ENCODE measurements at places on chromosomes 3 and 15.

DNA sequence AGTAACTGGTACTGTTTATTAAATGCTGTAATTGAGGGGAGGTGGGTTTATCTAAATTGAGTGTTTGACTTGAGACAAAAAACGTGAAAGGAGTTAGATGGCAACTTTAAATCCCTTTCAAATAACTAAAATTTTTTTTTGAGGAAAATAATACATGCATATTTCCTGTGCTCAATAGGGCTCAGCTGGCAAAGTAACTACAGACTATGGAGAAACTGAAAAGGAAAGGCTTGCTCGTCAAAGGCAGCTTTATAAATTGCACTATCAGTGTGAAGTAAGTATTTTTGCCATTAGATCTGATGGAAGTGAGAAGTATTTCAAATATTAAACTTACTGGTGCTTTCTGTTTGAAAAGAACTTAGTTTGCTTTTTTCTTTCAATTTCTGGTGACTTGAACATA, 72.2 kb downstream of the DZIP3 start:
- no peak for DNase-seq

DNA sequence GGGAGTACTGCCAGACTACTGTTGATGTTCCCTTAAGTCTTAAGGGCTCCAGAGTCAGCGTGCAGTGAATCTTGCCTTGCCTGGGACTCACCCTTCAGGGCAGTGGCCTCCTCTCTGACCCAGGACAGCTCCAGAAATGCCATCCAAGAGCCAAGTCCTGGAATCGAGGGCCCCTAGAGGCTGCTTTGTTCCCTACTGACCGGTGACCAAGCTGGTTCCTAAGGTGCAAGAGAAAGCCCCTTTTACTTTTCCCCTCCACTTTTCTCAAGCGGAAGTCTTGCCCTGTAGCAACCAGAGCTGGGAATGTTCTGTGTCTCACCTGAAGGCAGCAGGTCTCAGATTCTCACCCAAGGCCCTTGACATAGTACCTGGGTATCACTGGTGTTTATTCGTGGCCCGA, 238.0 kb downstream of the DOCK3 start:
- DNase-seq = no peak

DNA sequence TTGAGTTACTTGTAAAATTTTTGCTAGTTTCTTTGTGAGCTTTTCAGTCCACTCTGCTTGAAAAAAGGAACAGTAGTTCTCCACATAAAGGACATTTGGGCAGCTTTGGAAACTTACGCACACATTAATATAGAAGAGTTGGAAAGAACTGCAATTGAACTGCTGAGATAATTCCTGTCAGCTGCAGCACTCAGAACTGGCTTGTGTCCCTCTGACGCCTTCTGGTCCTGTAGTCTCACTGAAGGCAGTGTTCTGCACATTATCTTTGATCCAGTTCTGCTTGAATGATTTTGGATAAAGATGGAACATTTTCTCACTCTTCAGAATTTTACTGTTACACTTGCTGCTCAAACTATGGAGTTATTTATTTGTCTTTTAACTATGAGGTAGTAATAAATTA, 901.9 kb downstream of the OTOL1 start:
- no peak for DNase-seq

GRCh38 chr3:132652640-132653270, 6.9 kb downstream of the ACAD11 start:
- no peak for DNase-seq

DNA sequence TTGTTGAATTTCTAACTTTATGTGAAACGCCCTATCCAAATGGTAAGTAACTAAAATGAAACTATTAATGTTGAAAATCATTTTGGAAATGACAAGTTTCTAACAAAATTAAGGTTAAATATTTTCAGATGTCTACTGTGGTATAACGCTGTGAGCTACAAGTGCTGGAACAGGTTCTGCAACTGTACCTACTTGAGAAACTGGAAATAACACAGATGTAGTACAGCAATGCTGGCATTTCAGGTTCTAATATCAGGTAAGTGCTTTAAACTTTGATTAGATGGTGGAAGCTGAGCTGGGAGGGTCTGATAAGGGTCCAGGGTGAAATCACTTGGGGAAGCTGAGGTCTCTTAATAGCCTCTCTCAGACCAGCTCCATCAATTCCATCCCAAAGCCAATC, 315.1 kb downstream of the STXBP5L start:
- peak; percentile 20 for DNase-seq

DNA sequence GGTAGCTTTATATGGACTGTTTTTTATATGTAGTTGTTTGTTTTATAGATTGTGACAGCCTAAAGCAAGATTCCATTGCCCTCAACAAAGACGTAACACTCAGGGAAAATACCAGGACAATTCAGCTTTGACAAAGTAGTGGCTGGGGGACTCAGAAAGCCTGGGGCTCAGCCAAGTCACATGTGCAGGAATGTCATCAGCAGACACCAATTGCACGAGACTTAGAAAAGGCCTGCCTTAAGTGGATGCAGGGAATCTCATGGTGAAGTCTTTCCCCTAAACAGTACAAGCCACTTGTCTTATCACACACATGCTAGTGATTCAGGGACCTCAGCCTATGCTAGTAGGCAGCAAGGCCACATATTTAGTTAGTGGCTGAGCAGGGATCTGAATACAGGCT, 381.8 kb upstream of the THBS1 start:
- peak; percentile 18 for DNase-seq

DNA sequence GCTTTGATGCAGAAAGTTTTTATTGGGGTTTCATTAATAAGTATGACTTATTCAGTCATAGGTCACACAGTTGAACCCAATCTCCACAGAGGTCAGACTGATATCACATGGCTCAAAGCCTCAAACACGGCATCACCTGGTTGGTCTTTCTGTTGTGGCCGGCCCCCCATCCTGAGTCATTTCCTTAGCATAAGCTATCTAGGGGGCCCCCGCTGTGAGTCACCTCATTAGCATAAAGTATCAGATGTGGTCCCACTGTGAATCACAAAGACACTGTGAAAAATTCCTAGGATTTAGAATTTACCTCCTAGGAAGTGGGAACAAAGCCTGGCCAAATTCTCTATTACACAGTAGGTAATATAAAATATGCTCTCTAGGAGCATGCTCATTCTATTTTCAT, 502.2 kb downstream of the PYDC2 start:
- DNase-seq = no peak

GRCh38 chr15:80866936-80867335, 87.8 kb downstream of the CEMIP start:
- DNase-seq = no peak

DNA sequence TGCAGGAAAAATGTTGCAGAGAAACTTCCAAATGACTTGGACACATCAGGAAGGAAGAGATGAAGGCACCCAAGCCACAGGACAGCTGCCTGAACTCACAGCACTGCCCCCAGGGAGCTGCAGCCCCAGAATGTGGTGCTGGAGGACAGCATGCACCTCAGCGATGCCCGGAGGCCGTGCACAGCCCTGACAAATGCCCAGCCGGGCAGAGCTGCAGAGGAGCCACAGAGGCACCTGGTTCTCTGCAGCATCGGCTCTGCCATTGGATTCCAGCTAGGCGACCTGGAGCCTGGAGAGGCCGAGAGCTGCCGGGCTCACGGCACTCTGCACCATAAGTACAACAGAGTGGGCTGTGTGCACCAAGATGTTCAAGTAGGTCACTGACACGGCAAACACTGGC, 97.5 kb downstream of the OCA2 start:
- DNase-seq = no peak

- DNase-seq = no peak
Observed at GRCh38 chr15:100242989-100243388, 98.8 kb downstream of the ADAMTS17 start.

DNA sequence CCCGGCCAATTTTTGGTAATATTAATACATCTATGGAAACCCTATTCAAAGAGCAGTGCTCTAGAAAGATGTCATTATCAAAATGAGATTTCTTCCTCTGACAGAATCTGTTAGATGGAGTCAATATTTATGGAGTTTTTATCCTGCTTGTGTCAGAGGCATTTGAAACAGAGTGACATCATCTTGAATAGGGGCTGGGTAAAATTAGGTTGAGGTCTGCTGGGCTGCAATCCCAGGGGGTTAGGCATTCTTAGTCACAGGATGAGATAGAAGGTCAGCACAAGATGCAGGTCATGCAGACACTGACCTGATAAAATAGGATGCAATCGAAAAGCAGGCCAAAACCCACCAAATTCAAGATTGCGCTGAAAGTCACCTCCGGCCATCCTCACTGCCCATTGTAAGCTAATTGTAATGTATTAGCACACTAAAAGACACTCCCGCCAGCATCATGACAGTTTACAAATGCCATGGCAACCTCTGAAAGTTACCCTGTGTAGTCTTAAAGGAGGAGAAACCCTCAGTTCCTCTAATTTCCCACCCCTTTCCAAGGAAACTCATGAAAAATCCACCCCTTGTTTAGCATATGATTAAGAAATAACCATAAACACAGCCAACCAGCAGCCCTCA, 27.3 kb upstream of the CCDC50 start:
- no peak for DNase-seq

DNA sequence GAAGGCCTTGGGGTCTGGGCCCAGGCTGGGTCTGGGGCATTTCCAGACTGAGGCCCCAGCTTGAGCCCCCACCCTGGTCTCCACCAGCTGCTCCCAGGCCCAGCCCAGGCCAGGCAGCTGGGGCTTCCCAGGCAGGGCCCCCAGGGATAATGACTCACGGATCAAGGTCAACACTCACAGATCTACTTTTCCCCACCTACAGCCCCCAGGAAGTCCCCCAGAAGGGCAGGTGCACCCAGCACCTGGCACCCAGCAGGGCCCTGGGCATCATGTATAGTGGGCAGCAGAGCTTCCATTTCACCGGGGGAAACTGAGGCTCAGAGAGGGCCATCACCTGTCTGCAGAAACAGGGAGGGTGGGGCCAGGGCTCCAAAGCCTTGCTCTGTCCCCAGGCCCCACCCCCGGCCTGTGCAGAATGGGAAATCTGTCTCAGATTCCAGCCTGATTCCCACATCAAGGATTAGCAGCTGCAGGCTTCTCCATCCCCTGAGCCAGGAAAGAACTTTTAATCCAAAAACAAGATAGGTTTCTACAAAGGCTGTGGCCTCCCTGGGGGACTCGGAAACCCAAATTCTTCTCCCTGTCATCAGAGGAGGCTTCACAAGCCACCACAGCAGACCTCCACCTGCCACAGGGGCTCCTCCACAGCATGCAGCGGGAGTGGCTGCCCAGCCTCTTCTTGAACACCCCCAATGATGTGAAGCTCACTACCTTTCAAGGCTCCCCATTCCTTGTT, 49.8 kb downstream of the IQSEC1 start:
- peak; percentile 1 for DNase-seq

DNA sequence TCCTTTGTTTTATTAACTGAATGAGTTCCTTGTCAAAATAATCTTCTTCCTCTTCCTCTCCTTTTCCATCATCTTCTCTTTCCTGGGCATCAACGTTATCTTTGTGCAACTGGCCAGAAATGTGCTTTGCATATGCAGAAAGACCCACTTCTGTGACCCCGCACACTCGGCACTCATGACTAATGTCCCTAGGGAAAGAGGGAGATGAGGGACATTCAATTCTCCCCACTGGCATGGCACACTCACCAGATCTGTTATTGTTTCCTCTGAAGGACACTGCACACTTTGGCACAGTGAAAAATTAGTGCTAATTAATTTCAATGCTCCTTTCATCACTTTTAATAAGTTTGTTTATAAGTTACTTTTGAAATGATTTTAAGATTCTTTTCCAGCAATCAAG, 34.0 kb downstream of the ZNF106 start:
- no peak for DNase-seq

DNA sequence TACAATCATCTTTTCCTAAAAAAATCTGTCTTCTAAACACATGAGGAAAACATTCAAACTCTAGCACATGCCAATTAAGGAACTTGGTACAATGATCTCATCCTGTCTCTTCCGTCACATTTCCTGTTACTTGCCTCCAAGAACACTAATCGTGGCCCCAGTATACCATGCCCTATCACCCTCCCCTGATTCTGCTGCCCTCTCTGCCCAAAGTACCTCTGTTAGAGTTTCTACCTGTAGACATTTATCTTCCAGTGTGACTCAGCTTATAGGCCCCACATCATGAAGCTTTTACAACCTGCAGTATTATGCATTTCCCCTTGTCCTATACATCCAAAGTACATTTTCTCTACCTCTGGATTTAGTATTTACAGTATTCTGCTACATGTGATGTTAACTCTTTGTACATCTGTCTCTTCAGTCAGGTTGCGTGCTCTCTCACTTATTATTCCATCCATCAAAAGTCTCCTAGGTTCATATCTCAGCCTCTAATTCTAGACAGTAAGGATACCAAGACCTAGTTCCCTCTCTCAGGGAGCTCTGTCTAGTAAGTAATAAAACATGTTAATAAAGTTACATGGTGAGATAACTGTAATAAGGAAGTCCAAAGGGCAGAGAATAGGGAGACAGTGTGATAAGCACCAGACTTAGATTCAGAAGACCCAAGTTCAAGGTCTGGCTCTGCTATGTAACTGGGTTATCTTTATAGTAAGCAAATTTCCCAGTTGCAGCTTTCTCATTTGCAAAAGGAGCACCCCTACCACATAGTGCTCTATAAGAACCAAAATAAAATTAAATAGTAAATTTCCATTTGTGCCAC, 8.9 kb upstream of the SEMA6D start:
- DNase-seq = no peak

DNA sequence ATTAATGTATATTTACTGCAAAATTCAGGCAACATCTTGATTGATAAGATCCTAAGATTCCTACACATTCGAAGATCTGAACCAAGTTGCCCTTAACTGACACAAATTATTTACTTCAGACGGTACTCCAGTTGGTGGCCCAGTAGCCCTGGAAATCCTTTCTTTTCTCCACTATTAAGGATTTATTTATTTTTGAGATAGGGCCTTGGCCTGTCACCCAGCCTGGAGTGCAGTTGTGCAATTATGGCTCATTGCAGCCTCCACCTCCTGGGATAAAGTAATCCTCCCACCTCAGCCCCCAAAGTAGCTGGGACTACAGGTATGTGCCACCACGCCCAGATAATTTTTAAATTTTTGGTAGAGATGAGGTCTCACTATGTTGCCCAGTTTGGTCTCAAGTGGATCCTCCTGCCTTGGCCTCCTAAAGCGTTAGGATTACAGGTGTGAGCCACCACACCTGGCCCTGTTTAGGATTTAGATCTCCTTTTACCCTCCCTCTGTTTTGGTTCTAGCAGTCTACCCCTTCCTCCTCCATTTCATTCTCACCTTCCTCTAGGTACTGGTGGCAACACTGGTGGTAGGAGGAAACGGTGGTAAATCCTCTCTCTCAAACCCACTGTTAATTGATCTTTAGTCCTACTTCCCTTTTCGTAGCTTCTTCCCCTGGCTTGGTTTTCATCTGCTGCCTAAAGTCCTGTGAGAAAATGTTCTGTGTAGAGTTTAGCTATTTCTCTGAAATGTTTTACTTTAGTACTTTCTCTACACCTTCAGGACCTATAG, 12.7 kb upstream of the ZNF609 start:
- DNase-seq = no peak
